ENCODE measurements at places on chromosomes 2 and 18.

GRCh38 chr2:19895535-19895934 lies 6.2 kb downstream of the TTC32 start:
- DNase-seq = no peak

DNA sequence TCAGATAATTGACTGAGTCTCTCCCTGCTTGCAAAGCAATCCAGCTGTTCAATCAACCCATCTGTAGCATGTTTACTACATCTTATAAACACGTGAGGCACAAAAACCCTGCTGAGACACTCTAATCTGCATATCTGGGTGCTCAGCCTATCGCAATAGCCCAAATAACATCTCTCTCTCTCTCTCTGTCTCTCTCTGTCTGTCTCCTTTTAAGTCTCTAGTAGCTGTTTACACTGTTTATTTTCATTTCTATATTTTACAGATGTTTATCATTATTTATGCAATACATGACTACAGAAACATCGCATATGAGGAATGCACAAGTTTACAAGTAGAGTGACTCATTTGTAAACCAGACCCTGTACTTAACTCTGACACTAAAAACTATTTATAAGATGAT lies 422.1 kb upstream of the DSEL start:
- no peak for DNase-seq

GRCh38 chr2:3456125-3456524 lies 63.2 kb downstream of the ADI1 start:
- DNase-seq = no peak

DNA sequence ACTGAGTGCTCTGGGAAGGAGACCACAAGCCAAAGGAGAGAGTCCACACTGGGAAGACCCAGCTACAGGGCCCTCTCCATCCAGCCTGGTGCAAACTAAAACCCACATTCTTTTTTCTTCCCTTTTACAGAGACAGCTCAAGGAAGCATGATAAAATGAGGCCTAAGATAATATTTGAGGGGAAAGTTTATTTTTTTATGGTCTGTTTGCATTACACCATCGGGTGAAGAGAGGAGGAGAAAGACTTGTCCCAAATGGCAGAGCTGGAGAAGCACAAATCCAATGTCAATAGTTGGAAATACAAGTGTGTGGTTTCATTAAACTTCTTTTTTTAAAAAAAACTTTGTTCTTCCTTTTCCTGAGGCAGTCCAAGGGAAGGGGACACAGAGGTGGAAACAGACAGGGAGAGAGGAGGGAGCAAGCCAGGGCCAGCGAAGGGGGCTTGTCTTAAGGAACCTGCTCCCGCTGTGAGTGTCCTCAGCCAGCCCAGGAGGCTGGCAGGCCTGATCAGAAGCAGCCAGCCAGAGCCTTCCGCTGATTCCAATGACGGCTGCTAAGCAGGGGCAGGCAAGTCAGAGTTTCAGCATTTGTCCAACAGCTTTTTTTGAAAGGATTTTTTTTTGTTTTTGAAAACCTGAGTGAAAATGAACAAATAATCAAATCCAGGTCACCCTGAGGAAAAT lies 203.8 kb upstream of the SIX2 start:
- DNase-seq = no peak

GRCh38 chr2:119476301-119477112 lies 44.9 kb downstream of the TMEM37 start:
- peak; percentile 68 for DNase-seq

DNA sequence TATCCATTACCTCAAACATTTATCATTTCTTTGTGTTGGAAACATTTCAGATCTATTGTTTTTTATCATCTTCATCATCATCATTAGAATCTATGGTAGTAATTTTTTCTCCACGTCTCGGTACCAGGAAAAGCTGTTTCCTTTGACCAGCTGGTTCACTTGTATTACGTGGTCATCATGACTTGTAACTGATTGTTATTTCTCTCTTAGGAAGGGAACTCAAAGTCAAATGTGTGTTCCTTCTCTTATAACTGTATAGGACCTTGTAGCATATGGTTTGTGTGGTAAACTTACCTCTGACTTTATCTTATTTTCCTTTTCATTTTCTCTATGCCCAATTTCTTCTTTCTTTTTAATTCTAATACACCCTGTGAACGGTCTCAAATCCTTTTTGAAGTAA lies 16.5 kb downstream of the NCOA1 start:
- no peak for DNase-seq

- no peak for DNase-seq
Observed at GRCh38 chr2:240462073-240462706, 26.7 kb downstream of the GPC1 start.

DNA sequence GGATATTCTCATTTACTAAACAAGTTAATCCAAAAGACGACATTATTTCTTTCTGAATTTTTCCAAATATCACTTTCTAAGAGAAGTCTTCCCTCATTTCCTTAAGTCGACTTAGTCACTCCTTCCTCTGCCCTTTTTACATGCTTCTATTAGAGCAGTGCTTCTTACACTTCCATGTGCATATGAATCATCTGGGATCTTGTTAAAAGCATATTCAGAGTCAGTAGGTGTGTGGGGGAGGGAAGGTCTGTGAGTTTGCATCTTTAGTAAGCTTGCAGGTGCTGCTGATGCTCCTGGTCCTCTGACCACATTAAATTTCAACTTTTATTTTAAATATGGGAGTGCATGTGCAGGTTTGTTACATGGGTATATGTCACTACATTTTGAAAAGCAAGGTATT lies 582.6 kb downstream of the NRXN1 start:
- no peak for DNase-seq

- no peak for DNase-seq
Observed at GRCh38 chr2:199131136-199131655, 326.5 kb downstream of the SATB2 start.

DNA sequence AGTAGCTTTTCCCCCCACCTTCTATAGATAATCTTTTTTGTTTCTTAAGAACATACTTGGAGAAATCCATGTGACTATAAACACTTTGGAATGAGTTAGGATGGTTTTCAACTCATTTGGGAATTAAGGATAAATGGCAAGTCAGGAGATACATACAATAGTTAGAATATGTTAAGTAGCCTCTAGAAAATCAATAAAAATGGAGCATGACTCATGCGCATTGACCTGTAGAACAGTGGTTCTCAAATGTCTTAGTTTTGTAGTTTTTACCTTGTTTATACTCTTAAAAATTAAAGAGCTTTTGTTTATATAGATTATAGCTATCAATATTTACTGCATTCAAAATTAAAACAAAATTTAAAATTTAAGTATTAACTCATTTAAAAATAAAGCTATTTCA lies 24.7 kb downstream of the NUP35 start:
- no peak for DNase-seq

DNA sequence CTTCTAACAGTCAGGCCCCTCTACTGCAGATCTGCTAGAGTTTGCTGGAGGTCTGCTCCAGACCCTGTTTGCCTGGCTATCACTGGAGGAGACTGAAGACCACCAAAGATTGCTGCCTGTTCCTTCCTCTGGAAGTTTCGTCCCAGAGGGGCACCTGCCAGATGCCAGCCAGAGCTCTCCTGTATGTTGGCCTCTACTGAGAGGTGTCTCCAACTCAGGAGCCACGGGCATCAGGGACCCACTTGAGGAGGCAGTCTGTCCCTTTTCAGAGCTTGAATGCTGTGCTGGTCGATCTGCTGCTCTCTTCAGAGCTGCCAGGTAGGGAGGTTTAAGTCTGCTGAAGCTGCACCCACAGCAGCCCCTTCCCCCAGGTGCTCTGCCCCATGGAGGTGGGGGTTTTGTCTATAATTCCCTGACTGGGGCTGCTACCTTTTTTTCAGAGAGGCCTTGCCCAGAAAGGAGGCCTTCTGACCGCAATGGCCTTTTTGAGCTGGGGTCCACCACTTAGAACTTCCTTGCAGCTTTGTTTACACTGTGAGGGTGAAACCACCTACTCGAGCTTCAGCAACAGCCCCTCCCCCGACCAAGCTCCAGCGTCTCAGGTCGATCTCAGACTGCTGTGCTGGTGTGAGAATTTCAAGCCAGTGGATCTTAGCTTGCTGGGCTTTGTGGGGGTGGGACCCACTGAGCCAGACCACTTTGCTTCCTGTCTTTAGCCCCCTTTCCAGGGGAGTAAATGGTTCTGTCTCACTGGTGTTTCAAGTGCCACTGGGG lies 566.0 kb downstream of the NR4A2 start:
- DNase-seq = no peak

GRCh38 chr2:190984595-190984994 lies 29.4 kb downstream of the STAT1 start:
- DNase-seq = no peak

GRCh38 chr2:170375192-170375591 lies 197.2 kb downstream of the MYO3B start:
- no peak for DNase-seq

GRCh38 chr2:205806143-205806905 lies 124.0 kb downstream of the NRP2 start:
- no peak for DNase-seq

DNA sequence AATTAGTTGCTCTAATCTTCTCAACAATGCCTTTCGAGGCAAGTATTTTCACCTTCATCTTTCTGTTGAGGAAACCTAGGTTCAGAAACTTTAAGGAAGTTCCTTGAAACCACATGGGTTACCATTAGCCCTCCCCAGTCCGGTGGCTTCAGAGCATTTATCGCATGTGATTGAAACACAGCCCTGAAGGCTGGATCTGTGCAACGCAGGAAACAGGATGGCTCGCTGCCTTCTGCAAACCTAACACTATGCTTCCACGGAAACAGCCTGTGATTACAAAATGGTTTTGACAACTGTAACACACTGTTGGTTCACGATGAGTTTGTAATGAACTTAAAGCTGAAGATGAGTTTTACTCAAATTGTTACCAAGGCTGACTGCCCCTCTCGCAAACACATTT lies 68.5 kb downstream of the EPB41L3 start:
- no peak for DNase-seq

GRCh38 chr18:76823161-76823538 lies 793 bp downstream of the ZNF236 start:
- DNase-seq = peak; percentile 6

DNA sequence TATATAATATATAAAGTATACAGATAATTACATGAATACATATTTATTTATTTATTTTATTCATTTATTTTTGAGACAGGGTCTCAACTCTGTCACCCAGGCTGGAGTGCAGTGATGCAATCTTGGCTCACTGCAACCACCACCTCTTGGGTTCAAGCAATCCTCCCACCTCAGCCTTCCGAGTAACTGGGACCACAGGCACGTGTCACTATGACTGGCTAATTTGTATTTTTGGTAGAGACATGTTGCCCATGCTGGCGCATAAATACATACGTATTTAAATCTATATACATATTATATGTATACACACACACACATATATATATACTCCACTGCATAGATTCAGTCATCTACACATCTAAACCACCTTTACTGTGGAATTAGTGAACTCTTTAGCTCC lies 20.6 kb upstream of the NDUFV2 start:
- no peak for DNase-seq

DNA sequence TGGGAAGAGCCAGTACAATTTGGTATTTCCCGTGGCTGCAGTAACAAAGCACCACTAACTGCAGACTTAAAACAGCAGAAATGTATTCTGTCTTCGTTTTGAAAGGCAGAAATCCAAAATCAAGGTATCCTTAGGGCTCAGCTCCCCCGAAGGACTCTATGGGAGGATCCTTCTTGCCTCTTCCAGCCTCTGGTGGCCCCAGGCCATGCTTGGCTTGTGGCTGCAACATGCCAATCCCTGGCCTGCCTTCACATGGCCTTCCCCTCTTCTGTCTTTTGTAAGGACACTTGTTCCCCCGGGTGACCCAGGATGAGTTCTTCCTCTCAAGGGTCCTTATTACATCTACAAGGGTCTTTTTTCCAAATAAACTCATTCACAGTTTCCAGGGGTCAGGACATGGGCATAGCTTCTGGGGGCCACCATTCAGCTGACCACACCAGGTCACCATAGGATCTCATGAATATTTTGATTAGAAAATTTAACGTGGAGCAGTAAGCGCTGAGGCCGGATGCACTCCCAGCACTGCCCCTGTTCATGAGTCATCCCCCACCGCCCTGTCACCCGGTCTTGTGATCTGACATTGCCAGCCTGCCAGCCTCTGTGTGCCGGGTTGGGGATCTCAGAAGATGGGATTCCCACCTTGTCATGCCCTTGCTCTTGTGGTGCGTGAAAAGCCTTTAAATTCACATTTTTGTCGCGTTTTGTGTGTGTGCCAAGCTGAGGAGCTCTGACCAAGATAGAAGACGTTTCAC lies 61.2 kb upstream of the B3GNT7 start:
- DNase-seq = no peak

- no peak for DNase-seq
Observed at GRCh38 chr2:131056204-131056931, 36.9 kb downstream of the FAM168B start.

DNA sequence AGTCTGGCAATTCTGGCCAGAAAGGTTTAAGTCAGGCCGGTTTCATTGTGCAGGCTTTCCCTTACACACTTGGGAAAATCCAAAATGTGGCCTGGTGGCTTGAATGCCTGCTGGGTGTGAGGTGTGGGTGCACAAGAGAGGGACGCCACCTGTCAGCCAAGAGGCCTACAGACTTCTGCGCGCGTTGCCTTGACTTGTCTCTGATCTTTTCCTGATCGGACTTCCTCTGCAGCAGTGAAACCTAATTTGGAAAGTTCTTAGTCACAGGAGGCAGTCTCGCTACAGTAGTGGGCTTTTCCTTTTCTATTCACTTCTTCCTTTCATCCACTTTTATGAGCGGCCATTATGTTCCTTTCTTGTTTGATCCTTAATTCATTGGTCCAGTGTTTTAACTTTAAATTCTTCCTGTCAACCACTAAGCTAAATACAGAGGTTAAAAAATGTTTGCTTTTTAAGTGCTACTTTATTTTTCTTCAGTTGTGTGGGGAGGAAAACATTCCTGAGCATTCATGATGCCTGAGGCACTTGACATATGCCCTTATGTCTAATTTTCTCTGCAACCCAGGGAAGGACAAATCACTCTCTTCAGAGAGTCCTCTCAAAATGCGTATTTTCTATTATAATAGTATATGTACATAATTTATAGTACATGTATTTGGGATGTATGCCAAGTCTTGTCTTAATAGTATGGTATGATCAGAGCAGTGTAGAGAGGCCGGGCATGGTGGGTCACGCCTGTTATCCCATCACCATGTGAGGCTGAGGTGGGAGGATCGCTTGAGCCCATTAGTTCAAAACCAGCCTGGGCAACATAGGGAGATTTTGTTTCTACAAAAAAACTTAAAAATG lies 128.9 kb downstream of the WDSUB1 start:
- DNase-seq = no peak

GRCh38 chr18:39752351-39752750 lies 2186.8 kb upstream of the CELF4 start:
- DNase-seq = no peak

DNA sequence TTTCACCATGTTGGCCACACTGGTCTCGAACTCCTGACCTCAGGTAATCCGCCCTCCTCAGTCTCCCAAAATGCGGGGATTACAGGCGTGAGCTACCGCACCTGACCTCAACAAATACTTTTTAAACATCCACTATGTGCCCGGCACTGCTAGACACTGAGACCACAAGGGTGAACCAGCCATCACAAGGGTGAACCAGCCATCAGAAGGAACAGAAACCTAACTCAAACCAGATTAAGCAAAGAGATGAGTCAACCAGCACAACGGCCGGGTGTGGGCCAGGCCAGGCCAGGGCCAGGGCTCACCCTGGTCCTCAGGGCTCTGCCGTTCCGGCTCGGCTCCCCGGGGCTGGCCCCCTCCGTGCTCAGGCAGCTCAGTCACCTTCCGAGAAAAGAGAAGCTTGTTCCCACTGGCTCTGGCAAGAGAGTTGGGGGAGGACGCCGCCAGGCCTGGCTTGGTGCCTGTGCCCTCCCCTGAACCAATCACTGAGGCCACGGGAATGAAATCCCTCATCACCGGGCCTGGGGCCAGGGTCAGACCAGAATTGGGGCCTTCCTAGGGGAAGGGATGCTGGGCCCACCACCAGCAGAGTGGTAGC lies 4.4 kb downstream of the TEX44 start:
- DNase-seq = no peak

All from OCI-LY7 (cell line).